ENCODE measurements at places on chromosomes 1 and 21. TPM values are rescaled to one million over a fixed set of nuclear protein-coding genes. Genes with fewer than 3 reads are reported as not detected.

Gene TNNI3K
- 0.73 TPM for total RNA-seq

Gene S100A7
- not detected for total RNA-seq

Gene CA6
- total RNA-seq: not detected

Gene TRPM2
- 1.8 TPM for total RNA-seq

Gene RGS13
- total RNA-seq: 0.12 TPM

Gene BCAS2
- 36.7 TPM for total RNA-seq

Gene METTL25B
- 35.6 TPM for total RNA-seq

Gene S100A11
- 154 TPM for total RNA-seq

Gene CCDC185
- not detected for total RNA-seq

- no peaks in the 10 kb centered on the region for H3K36me3 ChIP-seq
- no peak overlapping the region for H3K4me3 ChIP-seq
- DNase-seq: no peak
- H3K27ac ChIP-seq: no peak overlapping the region
Observed at GRCh38 chr1:25554430-25554780, 11.0 kb downstream of the LDLRAP1 start.

- no peak overlapping the region for H3K4me3 ChIP-seq
- no peak for DNase-seq
- no peaks in the 10 kb centered on the region for H3K4me1 ChIP-seq
- no peaks in the 10 kb centered on the region for H3K36me3 ChIP-seq
- no peaks in the 10 kb centered on the region for H3K27me3 ChIP-seq
- H3K27ac ChIP-seq: no peak overlapping the region
Observed at GRCh38 chr1:205843036-205843859, 6.7 kb downstream of the PM20D1 start.

GRCh38 chr1:58437623-58438022 lies 108.9 kb downstream of the OMA1 start:
- DNase-seq: no peak
- H3K36me3 ChIP-seq: no peaks in the 10 kb centered on the region
- H3K4me1 ChIP-seq: no peaks in the 10 kb centered on the region
- H3K27ac ChIP-seq: no peak overlapping the region
- H3K4me3 ChIP-seq: no peak overlapping the region

GRCh38 chr1:59072583-59072947 lies 224.3 kb upstream of the FGGY start:
- no peak for DNase-seq
- no peaks in the 10 kb centered on the region for H3K36me3 ChIP-seq
- H3K4me3 ChIP-seq: no peak overlapping the region
- no peaks in the 10 kb centered on the region for H3K4me1 ChIP-seq
- no peaks in the 10 kb centered on the region for H3K27me3 ChIP-seq
- no peak overlapping the region for H3K27ac ChIP-seq

DNA sequence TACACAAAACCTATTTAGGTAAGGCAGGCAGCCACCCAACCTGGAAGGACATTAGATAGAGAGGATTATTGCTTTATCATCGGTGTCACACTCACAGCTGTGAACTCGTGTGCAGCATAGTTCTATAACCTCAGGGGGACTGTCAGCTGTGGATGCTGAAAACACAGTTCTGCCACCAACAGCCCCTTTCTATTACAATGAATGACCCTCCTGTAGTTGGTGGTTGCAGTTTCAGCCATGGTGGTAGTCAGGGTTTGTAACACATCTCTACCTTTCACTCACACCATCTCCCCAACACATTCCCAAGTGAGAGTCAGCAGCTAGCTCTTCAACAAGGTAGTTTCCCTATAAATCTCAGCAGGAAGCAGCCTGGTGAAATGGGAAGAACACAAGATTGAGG lies 136.8 kb downstream of the ZC3H11B start:
- H3K27ac ChIP-seq: no peak overlapping the region
- H3K36me3 ChIP-seq: no peaks in the 10 kb centered on the region
- no peak overlapping the region for H3K4me3 ChIP-seq
- H3K27me3 ChIP-seq: no peaks in the 10 kb centered on the region
- H3K4me1 ChIP-seq: no peaks in the 10 kb centered on the region

DNA sequence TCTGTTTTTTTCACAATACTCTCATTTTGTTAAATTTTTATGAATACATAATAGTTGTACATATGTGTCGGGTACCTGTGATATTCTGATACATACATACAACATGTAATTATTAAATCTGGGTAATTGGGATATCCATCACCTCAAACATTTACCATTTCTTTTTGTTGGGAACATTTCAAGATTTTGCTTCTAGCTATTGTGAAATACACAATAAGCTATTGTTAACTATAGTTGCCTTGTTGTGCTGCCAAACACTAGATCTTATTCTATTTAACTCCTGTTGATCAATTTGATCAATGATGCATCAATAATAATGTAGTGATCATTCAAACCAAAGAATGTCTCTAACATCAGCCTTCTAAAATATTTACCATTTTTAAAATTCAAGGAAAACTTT lies 234.6 kb upstream of the NR5A2 start:
- no peaks in the 10 kb centered on the region for H3K27me3 ChIP-seq
- no peak overlapping the region for H3K27ac ChIP-seq
- H3K36me3 ChIP-seq: no peaks in the 10 kb centered on the region
- no peak overlapping the region for H3K4me3 ChIP-seq
- no peak for DNase-seq

GRCh38 chr1:47424336-47424982 lies 8.4 kb downstream of the FOXE3 start:
- no peak for DNase-seq
- H3K4me1 ChIP-seq: no peaks in the 10 kb centered on the region
- H3K36me3 ChIP-seq: no peaks in the 10 kb centered on the region
- H3K4me3 ChIP-seq: no peak overlapping the region
